NCI-H2171 (cell line): ENCODE measurements at places on chromosomes 4 and X.

- no peak for DNase-seq
Observed at GRCh38 chrX:17361620-17362019, 13.4 kb upstream of the NHS start.

DNA sequence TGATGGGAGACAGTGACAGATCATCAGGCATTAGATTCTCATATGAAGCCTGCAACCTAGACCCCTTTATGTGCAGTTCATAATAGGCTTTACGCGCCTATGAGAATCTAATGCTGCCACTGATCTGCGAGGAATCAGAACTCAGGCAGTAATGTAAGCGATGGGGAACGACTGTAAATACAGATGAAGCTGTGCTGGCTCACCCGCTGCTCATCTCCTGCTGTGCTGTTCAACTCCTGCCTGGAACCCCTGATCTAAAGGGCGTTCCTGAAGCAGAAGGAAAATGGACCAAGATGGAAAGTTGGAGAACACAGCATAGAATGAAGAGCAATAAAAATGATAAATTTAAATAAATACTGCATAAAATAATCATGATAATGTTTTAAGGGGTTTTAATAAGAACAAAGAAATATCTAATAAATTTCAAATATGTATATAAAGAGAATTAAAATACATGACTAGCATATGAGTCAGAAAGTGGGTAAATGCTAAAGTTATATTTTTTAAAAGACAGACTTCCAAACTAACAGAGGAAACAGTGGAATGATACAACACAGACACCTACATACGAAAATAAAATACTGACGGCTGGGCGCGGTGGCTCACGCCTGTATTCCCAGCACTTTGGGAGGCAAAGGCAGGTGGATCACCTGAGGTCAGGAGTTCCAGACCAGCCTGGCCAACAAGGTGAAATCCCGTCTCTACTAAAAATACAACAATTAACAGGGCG, 59.2 kb downstream of the RBM47 start:
- DNase-seq, result no peak

GRCh38 chr4:85722807-85723206, 247.9 kb downstream of the ARHGAP24 start:
- DNase-seq, result no peak

- DNase-seq, result no peak
Observed at GRCh38 chr4:163959932-163960331, 465.4 kb downstream of the TMA16 start.

- DNase-seq, result no peak
Observed at GRCh38 chr4:174538123-174538875, 16.0 kb upstream of the HPGD start.
